ENCODE measurements at places on chromosomes 7 and 10.

DNA sequence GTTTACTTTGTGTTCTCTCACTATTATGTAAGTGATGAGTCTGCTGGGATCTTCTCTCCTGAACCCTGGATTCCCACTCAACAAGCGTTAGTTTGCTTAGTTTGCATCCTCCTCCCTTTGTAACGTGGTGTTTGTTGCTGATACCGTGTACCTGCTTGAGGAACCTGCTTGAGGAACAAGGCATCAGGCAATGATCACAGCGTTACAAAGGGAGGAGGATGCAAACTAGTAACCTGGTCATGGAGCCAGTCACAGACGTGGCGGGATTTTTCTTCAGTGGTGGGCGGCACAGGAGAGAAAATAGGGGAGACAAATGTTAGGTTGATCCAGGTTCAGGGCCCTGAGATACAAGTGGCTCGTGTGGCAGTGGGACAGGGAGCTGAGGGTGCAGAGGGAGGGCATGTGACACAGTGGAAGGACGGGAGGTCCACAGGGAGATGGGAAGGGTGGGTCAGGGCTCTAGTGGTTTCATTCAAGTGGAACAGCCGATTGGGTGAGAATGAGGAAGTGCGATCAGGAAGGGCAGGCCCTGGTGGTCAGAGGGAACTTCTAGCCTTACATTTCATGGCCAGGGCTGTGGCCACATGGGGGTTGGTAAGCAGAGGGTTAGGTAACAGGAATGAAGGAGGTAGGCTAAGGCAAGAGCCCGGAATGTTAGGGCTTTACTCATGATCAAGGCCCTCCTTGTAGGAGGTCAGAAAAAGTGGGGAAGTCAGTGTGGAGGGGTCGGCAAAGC is 38.0 kb downstream of the SNX10 start:
- DNase-seq = no peak

GRCh38 chr7:151537818-151538561 is 18.3 kb upstream of the RHEB start:
- DNase-seq = no peak

DNA sequence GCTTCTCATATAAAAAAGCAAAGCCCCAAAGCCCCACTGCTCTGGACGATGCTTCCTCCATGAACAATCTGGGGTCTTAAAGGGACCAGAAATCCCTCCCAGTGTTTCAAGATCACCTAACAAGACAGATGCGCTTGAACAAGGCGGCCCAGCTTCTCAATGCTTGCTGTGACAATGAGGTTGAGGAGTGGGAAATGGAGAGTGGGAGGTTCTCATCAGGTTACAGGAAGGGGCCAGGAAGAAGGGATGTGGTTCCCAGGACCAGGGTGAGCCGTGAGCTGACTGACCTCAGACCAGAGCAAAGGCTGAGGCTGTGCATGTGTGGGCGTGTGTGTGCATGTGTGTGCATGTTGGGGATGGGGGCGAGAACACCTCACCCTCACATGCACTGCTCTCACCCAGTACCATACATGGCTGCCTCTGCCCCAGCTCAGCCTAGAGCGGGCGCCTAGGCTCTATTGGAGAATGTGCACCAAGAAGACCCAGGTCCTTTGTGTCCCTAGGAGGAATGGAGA is 220.8 kb upstream of the GPR26 start:
- DNase-seq = no peak

DNA sequence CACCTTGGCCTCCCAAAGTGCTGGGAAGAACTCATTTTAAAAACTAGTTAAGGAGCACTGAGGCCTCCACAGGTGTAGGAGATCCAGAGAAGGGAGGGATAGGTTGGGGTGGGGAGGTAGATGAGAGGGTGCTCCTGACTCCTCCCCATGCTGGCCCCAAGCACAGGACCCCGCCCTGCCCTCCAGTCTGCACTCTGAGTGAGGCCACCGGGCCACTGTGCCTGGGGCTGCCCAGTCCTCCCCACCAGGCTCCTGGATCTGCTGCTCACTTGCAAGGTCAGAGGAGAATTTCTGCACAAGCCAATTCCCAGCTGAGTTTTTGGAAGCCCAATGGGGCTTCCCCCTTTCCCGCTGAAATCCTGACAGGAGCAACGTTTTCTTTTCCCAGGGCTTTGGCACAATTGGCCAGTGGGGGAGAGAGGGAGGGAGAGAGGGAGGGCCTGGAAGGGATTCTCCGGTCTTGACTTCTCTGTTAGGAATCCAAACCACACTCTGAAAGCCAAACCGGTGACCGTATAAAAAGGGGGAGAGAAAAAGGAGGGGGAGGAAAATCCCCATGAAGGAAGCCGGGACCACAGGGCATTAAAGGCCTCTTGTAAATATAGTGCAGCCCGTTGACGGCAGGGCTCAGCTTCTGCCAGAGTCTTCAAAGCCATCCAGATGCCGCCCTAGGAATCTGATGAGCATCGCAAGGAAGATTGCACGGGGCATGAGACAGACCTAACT is 116.2 kb downstream of the SH3PXD2A start:
- no peak for DNase-seq

- no peak for DNase-seq
These were observed 126.2 kb downstream of the CCNY start for GRCh38 chr10:35462491-35462934.

DNA sequence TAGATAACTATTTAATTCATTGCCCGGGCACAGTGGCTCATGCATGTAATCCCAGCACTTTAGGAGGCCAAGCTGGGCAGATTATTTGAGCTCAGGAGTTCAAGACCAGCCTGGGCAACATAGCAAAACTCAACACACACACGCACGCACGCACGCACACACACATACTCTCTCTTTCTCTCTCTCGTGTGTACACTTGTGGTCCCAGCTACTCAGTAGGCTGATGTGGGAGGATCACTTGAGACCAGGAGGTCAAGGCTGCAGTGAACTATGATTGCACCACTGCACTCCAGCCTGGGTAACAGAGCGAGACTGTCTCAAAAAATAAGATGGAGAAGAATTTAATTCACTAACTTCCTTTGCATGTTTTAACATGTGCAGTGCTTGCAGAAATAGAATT is 38.1 kb downstream of the PTPN12 start:
- no peak for DNase-seq

DNA sequence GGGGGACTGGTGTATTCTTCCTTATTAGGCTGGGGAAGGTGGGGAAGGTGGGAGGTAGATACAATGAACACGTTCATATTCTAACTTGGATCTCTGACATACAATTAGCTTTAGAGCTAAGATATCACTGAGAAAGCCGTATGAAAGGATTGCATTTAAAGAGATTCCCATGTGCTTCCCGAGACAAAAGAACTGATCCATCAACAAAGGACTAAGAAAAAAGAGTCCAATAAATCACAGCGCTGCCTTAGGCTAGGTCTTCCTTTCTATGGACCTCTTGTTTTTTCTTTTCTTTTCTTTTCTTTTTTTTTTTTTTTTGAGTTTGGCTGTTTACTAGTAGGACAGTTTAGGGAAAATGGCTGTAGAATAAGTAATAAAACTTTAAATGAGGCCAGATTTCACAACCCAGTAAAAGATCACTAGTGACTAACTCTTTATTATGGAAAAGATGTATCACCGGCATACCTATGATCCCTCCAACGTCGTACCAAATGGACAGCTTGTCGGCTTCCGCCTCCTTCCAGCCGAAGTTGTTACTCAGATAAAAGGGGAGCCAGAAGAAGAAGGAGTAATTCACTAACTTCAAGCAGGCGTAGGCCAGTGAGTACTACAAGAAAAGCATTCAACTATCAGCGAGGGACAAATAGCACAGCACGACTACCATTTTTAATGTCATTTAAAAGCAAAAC is 50.0 kb downstream of the SLC37A3 start:
- no peak for DNase-seq

DNA sequence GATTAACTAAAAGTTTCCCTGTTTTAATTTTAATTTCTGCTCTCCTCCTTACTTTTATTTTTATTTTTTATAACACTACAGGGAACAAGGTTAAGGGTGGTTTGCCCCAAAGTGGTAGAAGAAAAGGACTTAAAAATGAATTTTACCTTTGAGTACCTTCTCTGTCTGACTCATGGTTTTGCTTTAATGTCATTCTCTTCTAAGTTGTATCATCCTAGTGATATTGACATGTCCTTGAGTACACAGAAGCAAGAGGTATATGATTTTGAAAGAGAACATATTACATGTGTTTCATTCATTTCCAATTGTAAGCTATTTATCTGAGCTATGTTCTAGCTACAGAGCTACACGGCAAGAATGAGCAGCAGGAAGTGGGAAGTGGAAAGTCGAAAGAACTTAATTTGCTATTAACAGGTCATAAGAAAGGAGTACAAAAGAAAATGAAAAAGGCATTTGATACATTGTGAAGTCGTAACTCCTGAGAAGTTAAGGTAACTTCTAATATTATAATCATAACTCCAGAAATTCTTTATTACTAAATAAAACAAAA is 112.5 kb downstream of the SEMA3A start:
- no peak for DNase-seq

GRCh38 chr10:85319826-85320225 is 991.4 kb downstream of the CCSER2 start:
- no peak for DNase-seq

- no peak for DNase-seq
These were observed 382.0 kb downstream of the SFMBT2 start for GRCh38 chr10:7028809-7029166.

- no peak for DNase-seq
These were observed 16.8 kb upstream of the CPXM2 start for GRCh38 chr10:123908379-123908778.

DNA sequence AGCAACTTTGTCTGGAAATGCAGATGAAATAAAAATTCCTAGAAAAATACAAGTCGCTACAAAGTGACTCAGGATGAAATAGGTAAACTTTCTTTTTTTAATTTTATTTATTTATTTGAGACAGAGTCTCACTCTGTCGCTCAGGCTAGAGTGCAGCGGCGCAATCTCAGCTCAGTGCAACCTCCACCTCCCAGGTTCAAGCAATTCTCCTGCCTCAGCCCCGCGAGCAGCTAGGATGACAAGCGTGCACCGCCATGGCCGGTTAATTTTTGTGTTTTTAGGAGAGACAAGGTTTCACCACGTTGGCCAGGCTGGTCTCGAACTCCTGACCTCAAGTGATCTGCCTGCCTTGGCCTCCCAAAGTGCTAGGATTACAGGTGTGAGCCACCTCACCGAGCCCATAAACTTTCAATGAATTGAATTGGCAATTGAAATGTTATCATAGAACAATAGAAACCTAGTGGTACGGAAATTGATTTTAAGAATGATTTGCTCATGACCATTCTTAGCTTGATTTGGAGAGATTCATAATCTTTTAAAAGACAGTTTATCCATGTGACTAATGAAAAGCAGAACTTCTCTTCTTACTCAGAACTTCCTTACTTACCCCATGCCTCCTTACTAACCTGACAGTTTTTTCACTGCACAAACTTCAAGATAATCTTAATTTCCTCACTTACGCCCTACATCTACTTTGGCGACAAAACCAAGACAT is 161.7 kb downstream of the FAM107B start:
- no peak for DNase-seq

DNA sequence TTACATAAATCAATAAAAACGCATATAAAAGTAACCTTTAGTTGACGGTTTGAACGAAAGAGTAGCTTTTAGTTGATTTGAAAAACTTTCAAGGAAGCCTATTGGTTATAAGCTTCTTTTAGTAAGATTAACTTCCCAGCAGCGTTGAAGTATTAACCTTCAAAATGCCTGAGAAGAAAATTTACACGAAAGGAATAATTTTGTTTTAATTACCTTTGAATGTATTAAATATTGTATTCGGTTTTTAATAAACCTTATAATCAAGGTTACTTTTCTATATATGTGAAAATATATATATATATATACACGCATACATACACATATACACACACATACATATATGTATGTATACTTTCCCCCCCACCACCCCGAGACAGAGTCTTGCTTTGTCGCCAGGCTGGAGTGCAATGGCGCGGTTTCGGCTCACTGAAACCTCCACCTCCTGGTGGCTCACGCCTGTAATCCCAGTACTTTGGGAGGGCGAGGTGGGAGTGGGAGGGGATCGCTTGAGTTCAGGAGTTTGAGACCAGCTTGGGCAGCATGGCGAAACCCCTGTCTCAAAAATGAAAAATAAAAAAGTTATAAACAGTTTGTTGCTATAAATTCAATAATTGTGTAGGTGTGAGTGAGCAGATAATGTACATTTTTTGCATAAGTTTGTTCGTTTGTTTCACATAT is 57.6 kb upstream of the EZH2 start:
- peak; percentile 26 for DNase-seq

GRCh38 chr7:36408589-36408988 is 18.9 kb downstream of the ANLN start:
- no peak for DNase-seq

DNA sequence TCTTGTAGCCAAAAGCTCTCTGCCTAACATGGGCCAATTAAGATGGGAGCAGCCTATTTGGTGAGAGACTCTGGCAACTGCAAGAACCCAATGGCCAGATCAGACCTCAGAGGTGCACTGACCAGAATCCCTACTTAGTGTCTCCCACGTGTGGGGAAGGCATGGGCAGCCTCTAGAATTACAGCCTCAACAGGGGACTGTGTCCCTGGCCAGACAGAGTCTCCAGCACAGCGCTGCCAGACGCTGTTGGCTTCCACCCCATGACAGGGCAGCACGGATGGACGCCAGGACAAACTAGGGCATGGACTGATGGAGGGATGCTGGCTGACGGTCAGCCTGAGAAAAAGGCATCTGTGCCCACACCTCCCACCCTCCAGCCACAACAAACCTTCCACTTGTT is 729.3 kb upstream of the AUTS2 start:
- no peak for DNase-seq

- DNase-seq = no peak
These were observed 8.9 kb downstream of the PROSER2 start for GRCh38 chr10:11832042-11832441.

DNA sequence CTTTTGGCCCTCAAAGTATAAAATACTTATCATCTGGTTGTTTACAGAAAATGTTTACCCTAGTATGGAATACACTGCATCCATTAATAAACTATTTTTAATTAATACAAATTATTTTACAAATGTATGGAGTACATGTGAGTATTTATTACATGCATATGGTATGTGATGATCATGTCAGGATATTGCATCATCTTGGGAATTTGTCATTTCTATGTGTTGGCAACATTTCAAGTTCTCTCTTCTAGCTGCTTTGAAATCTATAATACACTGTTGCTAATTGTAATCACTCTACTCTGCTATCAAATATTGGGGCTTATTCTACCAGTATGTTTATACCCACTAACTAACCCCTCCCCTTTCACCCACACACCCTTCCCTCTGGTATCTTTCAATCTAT is 103.9 kb upstream of the THSD7A start:
- DNase-seq = no peak

DNA sequence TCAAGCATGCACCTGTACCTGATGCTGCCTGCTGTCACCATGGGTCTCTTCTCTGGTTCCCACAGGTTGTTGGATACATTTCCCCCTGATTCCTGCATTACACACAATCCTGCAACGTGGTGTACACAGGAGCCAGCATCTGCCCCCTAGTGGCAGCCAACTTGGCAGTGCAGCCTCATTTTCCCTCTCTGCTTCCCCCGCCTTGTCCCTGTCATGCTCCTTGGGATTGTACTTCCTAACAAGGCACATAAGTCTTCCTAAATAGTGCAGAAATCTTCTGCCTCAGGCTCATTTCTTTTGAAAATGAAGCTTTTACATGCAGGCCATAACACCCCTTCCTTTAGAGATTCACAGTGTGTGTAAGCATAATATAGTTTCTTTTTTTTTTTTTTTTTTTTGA is 387.5 kb downstream of the CCSER2 start:
- DNase-seq = no peak

- DNase-seq = no peak
These were observed 183.4 kb downstream of the PRKG1 start for GRCh38 chr10:51257511-51258248.

GRCh38 chr7:40965774-40966173 is 737.1 kb downstream of the INHBA start:
- DNase-seq = no peak

Data from NCI-H187 (cell line).